ENCODE measurements at places on chromosomes 2 and 18.
A peak's percentile ranks its signal among the peaks of the same experiment; 100 is the strongest.

- DNase-seq = no peak
Observed at GRCh38 chr2:206218156-206218555, 56.3 kb upstream of the ZDBF2 start.

GRCh38 chr2:60149176-60149575 lies 404.3 kb downstream of the BCL11A start:
- DNase-seq = no peak

DNA sequence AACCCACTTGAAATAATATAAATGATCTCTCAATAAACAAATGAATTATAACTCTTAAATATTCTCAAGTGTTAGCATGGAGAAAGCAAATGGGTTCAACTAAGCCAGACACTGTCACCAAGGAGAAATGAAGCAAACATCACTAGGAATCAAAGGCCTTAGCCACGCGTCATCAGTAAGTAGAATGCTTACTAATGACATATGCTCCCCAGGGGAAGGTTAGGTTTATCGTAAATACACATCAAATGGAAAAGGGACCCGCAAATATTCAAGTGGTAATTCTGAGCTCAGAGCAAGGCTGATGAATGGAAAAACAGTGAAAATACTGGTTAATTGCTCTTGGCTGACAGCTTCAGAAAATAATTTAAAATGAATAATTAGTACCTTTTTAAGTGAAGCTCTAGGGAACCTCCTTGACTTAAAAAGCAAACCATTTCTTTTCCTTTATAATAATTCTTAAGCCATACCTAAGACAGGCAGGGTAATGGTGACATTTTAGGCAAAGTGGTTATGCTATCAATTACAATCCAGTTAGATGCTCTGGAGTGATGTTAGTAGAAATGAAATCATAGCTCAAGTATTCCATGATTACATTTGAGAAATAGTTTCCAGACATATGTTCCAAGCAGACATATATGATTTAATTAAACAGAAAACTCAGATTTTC lies 101.5 kb downstream of the ALPK2 start:
- no peak for DNase-seq

GRCh38 chr2:70928366-70928765 lies 7.3 kb upstream of the ATP6V1B1 start:
- DNase-seq = no peak

DNA sequence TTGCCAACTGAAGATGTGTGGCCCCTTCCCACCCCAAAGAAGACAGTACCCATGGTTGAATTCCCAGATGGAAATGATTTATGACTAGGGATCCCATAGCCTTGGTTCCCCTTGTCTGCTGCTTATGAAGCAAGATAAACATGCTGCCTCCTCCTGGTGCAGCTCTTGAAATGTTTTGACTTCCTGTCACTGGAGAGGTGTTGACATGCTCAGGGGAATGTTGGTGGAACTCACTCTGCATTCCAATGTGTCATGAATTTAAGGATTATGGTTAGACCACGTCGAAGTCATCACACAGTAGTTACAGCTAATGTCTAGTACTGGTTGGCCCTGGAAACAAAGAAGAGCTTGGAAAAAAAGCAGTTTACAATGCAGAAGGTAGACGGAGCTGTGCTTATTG lies 69.0 kb upstream of the FAM110C start:
- no peak for DNase-seq

- no peak for DNase-seq
Observed at GRCh38 chr2:151975460-151976414, 123.1 kb downstream of the CACNB4 start.

DNA sequence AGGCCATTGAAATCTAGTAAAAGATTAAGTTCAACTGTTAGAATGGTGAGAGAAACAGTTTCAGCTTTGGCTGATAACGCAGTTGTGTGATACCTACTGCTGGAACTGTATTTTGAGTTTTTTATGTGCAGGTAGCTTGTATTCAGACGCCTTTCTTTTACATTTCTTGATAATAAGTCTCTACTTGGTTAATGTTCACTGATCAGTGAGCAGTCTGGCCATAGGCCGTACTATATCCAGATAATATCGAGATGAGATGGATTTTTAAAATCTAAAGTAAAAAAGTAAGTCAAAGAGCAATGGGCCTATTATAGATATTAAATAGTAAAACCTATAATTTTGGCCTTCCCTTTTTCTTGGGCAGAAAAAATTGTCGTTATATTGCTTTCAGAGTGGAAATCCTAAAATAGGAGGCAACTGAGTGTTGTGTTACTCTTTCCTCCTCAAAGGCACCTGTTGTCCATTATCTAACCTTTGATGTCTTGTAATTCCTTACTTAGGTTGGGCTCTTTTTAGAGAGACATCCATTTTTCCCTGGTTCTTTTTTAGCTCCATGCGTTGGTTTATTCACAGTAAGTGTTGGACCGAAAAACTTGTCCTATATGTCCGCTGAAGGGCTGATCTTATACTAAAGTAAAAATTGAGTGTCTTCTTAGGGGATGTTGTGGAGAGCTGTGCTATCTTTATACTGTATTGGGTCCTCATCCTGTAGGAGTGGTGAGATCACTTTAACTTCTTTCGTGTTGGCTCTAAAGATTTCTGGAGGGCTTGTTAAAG lies 1.7 kb downstream of the EML4 start:
- no peak for DNase-seq

- DNase-seq = no peak
Observed at GRCh38 chr2:67566285-67566684, 169.2 kb downstream of the ETAA1 start.

GRCh38 chr18:12394428-12394827 lies 13.3 kb upstream of the PRELID3A start:
- DNase-seq = no peak

- no peak for DNase-seq
Observed at GRCh38 chr2:60628026-60628425, 74.6 kb upstream of the BCL11A start.

GRCh38 chr2:20580690-20581437 lies 70.0 kb downstream of the HS1BP3 start:
- no peak for DNase-seq

- no peak for DNase-seq
Observed at GRCh38 chr2:45353879-45354278, 257.2 kb downstream of the SRBD1 start.

DNA sequence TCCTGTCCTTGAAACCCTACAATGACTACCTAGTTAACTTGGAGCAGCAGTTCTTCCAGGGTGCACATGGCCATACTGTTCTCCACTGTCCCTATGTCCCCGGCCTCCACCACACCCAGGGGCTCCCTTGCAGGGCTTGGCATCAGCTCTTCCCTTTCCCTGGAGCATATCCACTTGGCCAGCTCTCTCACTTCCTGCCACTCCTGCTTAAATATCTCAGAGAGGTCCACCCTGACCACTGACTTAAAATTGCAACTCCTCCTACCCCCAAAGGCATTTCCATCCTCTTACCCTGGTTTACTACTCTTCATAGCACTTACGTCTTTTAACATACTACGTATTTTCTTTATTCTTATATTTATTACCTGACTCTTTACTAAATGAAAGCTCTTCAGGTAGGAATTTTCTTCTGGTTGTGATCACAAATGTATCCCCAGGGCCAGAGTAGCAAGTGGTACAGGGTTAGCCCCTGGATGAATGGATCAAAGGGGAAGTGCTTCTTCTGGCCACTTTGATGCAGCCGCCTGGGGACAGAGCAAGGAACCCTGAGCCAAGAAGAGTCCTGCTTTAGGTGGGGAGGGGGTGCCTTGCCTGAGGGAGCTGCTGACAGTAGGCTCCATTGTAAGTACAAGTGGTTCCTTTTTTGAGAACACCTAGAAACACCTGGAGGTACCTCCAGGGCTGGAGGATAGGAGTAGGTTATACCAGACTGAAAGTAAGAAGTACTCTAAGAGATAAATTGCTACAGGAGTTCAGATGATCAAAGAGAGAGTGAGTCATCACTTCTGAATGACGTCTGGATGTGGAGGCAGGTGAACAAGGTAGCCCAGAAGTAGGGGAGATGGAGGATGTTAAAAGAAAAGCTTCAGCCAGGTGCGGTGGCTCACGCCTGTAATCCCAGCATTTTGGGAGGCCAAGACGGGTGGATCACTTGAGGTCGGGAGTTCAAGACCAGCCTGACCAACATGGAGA lies 82.2 kb downstream of the SOCS6 start:
- no peak for DNase-seq

DNA sequence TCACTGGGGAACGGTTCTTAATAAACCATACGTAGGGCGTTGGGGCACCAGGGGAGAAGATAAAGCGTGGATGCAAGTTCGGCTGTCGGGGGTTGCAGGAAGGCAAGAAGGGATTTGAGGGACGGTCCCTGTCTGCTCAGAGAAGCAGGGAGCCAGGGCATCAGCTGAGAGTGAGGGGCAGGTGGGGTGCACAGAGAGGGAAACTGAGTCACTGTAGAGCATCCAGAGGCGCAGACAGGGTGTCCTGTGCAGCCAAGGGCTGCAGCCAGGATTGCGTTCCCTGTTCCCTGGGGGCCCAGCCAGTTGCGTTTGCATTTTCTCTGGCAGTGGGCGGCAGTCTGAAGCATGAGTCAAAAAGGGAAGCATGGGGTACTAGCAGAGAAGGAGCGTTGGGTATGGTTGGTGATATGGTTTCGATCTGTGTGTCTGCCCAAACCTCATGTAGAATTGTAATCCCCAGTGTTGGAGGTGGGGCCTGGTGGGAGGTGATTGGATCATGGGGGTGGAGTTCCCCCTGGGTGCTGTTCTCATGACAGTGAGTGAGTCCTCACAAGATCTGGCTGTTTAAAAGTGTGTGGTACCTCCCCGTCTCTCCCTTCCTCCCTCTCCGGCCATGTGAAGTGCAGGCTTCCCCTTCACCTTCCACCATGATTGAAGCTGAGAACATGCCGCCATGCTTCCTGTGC lies 202.9 kb downstream of the NDUFA10 start:
- peak; percentile 39 for DNase-seq

DNA sequence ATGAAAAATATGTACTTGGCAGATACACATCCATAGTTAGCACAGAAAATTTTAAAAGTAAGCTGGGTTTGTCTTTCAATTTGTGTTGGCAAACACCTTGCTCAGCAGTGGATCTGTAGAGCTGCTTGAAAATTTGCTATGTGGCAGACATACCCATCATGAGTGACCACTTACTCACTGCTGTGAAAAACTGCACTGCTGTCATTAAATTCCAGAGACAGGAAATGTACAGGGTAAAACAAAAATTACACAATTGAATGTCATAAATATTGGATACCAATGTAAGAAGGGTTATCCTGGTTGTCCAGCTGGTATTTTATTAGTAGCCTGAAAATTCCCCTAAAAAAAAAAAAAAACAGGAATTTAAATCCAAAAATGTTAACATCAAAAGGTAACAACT lies 24.5 kb downstream of the NIF3L1 start:
- DNase-seq = no peak

DNA sequence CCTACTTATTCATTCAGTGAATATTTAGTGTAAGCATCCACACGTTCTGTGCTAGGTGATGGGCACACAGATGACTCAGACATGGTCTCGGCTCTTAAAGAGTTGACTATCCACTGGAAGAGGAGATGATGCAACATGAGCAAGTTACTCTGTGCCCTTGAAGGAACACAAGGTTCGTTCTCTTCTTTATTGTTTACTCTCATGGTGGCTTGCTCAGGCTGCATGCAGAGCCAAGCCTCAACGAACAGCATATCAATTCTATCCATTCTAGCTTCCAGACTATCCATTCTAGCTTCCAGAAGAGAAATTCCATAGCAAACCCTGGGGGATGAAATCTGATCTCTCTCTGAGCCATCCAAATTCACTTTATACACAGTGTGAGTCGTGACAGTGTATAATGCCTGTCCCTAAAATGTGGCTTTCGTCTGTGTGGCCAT lies 68.1 kb upstream of the CTAGE1 start:
- no peak for DNase-seq

- no peak for DNase-seq
Observed at GRCh38 chr2:223625652-223626051, 23.5 kb upstream of the SCG2 start.

DNA sequence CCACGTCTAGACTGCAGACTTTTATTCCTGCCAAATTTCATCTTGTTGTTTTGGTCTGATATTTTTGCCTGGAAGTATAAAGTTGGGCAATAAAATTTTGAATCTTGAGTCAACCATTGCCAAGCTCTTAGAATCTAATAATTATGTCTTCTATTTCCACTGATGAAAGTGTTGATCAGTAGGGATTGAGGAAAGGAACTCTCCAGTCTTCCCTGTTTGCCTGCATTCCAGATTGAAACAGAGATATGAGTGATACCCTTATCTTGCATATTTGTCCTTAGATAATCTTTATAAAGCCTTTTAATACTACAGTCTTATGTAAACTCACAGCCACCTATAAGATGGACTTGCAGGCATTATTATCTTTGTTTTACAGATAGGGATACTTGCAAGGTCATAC lies 45.5 kb upstream of the UBE2E3 start:
- DNase-seq = no peak

GRCh38 chr18:34039611-34040010 lies 185.1 kb downstream of the NOL4 start:
- no peak for DNase-seq

DNA sequence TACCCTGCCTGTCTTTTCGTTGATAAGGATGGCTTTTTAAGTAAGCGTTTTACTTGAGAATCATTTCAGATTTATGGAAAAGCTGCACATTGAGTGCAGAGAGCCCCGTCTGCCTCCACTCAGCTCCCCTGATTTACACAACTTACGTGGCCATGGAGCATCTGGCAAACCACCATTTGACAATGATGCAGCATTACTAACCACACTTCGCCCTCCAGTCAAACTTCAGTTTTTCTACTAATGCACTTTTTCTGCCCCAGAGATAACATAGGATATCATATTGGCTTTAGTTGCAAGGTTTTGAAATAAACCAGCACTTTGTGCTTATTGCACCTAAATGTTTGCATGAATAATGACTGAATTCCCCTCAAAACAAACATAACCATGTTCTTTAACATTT lies 165.1 kb upstream of the TPO start:
- DNase-seq = no peak

DNA sequence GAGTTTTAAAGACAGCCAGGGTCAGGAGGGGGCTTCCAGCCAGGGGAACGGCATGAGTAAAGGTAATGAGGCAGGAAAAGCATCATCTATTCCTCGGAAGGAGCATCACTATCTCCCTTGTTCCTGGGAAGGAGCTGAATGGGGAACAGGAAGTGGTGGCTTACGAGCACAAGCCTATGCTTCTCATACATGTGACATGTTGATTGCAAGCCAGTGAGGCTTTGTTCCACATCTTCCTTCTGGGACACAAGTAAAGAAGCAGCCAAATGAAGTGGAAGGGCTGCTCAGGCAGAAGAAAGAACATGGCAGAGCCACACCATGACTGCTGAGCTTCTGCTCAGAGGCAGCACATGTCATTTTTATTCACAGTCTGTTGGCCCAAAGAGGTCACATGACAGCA lies 15.1 kb upstream of the LMAN1 start:
- DNase-seq = no peak

DNA sequence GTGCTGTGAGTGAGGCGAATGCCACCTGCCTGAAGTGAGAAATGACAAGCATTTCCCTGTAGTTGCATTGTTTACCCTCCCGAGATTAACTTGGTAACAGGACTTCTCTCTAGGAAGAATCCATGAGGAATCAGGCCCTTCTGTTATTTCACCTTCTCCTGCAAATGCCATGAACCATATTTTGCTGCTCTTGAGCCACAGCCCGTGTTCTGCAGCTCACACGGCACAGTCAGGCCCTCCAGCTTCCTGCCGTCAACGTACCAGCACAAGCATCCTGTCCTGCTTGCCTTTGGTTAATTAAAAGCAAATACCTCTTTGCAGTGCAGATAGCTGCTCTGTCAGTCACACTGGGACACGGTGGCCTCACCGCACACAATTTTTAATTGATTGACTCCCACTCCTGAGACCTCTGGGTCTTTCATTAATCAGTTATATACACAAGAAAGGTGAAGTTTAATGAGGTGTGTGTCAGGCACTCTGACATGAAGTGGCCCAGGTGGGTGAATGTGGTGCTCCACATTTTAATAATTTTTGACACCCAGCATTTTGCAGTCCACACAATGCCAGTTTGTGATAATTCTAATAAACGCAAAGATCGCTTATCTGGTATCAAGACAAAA lies 95.3 kb upstream of the ASB18 start:
- DNase-seq = no peak
